ENCODE measurements at places on chromosomes 16 and 17. TPM values are rescaled to one million over a fixed set of nuclear protein-coding genes. Genes with fewer than 3 reads are reported as not detected.

DNA sequence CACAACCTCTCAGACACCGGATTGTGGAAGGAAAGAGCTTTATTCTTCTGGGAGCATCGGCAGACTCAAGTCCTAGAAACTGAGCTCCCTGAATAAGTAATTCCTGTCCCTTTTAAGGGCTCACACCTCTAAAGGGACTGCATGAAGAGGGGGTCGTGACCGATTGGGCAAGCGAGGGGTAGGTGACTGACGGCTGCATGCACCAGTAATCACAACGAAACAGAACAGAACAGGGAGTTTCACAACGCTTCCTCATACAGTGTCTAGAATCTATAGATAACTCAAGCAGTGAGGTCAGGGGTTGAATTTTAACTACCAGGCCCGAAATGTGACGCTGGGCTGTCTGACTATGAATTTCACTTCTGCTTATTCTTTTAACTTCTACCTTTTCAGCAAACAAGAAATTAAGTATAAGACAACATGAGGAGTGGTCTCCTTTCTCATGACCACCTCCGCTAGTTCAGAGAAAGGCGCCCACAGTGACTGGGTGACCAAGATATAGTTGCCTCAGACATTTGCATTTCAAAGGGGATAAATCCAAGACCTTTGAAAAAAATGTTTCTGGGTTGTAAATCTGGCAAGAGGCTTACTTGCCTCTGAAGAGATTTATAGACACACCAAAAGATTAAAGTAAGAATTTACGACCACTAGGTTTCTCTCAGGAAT lies 88.4 kb upstream of the ATF7IP2 start:
- no peaks in the 10 kb centered on the region for H3K27me3 ChIP-seq
- H3K4me3 ChIP-seq, result no peak overlapping the region
- no peaks in the 10 kb centered on the region for H3K4me1 ChIP-seq
- no peak for DNase-seq
- no peaks in the 10 kb centered on the region for H3K36me3 ChIP-seq
- H3K27ac ChIP-seq, result no peak overlapping the region

DNA sequence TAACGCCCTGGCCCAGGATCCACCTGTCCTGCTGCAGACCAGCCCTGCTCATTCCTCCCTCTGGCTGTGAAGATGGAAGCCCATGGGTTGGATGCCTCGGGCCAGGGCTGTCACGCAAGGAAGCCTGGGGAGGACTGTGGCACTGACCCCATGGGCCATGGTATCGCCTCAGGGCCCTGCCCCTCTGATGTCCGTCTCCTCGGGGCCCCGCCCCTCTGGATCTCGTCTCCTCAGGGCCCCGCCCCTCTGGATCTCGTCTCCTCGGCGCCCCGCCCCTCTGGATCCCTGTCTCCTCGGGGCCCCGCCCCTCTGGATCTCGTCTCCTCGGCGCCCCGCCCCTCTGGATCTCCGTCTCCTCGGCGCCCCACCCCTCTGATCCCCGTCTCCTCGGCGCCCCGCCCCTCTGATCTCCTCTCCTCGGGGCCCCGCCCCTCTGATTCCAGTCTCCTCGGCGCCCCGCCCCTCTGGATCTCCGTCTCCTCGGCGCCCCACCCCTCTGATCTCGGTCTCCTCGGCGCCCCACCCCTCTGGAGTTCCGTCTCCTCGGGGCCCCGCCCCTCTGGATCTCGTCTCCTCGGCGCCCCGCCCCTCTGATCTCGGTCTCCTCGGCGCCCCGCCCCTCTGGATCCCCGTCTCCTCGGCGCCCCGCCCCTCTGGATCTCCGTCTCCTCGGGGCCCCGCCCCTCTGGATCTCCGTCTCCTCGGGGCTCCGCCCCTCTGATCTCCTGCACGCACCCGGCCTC lies 24.0 kb downstream of the METRNL start:
- H3K27me3 ChIP-seq, result peaks cover 10% of the 10 kb centered on the region
- H3K36me3 ChIP-seq, result no peaks in the 10 kb centered on the region
- H3K4me3 ChIP-seq, result no peak overlapping the region
- DNase-seq, result no peak

ITGAE gene
- total RNA-seq, result 33.9 TPM

DNA sequence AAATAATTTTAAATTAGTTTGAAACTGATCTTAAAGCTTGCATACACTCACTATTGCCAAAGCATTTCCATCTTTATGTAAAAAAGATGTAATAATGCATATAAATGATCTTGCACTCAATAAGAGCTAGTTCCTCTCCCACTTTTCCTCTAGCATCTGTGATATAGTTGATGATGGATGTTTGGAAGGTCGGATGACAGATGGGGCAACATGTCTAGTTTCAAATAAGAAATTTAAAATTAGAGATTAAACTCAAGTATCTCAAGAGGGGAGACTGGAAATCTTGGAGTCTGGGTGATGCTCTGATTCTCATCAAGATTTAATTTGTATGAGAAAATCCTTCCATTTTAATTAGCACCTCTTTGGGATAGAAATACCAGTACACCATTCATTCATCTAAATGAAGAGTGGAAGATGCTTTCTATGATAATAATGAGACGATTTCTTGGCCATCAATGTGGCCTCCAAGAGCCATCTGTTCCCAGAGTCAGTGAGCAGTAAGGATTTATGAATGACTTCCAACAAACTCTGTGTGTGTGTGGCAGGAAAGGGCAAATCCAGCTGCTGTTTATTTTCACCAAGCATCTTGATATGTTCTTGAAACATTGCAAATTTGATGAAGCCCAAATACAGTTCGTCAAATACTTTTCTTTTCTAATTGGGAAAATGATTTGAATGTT lies 616.3 kb upstream of the CDH8 start:
- H3K4me1 ChIP-seq, result no peaks in the 10 kb centered on the region
- H3K4me3 ChIP-seq, result no peak overlapping the region
- H3K27ac ChIP-seq, result no peak overlapping the region
- DNase-seq, result no peak

Measured in activated CD4-positive, alpha-beta T cell treated with anti-CD3 and anti-CD28 coated beads, Interleukin-2, amount 10 ng/mL, durations not matched to agents 24 days and 14 days (primary cell).